Effector CD4-positive, alpha-beta T cell (primary cell): ENCODE measurements at places on chromosomes 4 and X.

GRCh38 chrX:39764441-39764914, 333.3 kb downstream of the BCOR start:
- DNase-seq, result no peak

DNA sequence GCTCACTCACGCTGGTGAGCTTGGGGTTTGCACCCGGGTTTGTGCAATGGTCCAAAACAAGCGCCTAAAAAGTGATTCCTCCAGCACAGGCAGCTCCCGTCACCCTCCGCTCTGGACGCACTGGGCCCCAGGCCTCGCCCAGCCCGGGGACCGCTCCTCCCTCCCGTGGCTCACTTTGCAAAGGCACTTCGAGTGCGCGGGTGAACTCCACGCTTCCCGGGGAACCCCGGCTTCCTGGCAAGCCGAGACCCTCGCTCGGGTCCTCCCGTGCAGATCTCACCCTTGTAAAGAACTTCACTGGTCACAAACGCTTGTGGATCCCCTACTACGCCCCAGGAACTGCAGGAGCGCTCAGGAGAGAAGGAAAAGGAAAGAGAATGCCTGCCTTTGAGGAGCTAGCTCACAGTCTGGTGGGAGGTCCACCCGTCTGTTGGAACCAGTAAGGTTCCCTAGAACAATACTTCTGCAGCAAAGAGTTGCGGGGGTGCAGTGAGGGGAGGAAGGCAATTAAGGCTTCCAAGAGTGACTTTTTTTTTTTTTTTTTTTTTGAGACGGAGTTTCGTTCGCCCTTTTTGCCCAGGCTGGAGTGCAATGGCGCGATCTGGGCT, at the start of gene CTPS2:
TSS of gene CTPS2 (minus strand) at position 122 of the 608 bp plus-strand sequence. CDS start 9,767 bp downstream, outside the sequence.
- DNase-seq, result peak; percentile 31

DNA sequence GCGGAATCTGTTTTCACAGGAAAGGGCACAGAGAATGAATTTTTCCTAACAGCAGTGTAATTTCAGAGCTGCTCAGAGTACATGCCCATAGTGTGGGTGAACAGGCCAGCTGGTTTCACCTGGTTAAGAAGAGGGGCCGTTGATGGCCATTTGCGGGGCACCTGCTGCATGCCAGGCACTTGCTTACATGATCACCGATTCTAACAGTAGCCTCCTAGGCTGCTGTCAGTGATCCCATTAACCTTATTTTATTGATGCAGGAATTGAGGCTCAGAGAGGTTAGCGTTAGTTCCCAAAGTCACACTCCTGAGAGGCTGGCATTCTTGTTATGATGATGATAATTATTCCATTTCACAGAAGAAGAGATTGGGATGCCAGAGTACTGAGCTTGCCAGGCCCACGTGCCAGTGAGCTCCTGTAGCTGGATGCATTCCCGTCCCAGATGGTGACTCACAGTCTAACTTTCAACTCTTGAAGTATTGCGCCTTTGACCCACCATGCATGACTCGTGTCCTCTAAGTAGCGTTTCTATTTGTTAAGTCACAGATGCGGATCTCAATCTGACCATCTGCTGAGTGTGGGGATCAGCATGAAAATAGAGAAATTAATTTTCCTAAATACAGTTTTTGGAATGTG, 76.5 kb downstream of the PSAPL1 start:
- DNase-seq, result no peak

DNA sequence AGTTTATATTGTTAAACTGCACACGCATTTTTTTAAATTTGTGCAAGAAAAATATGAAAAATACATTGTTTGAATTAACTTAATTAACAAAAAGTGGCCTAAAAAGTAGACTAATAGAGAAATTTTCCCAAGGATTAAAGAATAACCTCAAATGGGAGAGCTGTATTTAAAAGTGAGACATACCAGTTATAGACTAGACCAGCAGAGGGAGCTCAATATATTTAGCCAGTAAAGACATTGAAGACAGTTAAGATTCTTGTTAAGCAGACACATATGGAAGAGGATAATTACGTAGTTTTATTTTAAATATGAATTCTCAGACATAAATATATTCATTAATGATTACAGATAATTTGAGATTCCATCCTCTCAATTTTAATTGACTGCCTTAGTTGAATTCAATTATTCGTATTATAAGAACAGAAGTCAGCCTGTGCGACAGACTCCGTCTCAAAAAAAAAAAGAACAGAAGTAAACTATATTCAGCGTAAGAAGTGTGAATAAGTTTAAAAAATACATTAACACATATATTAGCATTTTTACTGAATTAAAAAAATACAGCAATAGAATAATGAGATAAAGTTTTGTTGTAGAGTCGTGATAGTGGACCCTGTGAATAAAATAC, 64.8 kb downstream of the GLRA3 start:
- DNase-seq, result no peak

DNA sequence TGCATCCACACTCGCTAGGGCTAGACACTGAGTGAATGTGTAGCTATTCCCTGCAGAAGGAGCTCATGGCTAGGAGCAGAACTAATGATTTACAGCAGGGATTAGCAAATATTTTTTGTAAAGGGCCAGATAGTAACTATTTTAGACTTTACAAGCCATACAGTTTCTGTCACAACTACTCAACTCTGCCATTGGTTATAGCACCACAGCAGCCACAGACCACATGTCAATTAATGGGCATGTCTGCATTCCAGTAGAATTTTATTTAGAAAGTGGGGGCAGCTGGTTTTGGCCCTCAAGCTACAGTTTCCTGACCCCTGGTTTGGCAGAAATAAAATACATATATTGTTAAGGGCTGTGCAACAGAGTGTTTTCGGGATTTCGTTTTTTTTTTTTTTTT, 192.6 kb downstream of the FRMPD4 start:
- no peak for DNase-seq

- no peak for DNase-seq
Observed at GRCh38 chrX:52280812-52281211, 88.0 kb upstream of the XAGE2 start.

- DNase-seq, result no peak
Observed at GRCh38 chrX:19183761-19184477, 61.7 kb upstream of the ADGRG2 start.

- no peak for DNase-seq
Observed at GRCh38 chr4:59704616-59705015, 1495.5 kb upstream of the ADGRL3 start.

DNA sequence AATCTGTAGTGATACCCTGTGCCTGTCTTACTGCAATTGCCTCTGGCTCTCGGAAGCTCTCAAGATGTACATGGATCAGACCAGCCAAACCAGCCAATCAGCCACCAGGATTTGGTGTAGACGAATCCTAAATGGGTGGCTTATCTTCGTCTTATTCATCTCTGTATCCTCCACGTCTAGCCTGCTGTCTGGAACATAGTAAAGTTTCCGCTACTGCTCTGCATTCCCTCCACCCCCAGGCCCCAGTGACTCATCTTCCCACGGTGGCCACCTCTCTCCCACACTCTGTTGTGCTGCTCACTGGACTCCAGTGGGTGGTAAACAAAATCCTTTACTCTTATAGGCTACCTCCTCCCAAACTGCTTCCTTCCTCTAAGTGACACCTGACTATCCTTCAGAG, 37.8 kb downstream of the SEPTIN6 start:
- DNase-seq, result peak; percentile 60

- no peak for DNase-seq
Observed at GRCh38 chrX:63764946-63765345, 20.1 kb downstream of the ARHGEF9 start.

- DNase-seq, result no peak
Observed at GRCh38 chr4:152957437-152958171, 21.5 kb downstream of the FHDC1 start.

DNA sequence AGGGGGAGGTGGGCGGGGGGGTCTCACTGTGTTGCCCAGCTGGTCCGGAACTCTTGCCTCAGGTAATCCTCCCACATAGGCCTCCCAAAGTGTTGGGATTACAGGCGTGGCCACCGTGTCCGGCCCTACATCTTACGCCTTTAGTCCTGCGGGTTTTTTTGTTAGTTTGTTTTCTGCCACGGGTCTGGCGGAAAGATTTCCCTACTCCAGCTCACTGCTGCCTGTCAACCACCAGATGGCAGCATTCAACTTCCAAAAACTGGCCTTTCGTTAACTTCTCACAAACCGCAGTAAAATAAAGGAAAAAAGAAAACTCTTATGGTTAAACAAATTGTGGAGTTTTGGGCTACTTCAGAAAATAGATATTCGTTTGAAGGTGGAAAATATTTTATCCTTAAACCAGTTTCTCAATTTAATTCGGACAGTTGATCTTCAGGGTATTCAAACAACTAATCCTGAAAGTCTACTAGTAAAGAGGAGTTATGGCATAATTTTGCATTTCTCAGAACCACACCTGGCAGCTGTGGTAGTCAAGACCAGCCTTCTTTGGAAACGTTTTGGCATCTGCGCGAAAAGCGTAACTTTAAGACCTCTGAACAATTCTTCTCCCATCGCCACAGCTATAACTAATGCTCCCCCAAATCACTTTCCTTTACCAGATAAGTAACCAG, 41.1 kb downstream of the LUZP4 start:
- no peak for DNase-seq

DNA sequence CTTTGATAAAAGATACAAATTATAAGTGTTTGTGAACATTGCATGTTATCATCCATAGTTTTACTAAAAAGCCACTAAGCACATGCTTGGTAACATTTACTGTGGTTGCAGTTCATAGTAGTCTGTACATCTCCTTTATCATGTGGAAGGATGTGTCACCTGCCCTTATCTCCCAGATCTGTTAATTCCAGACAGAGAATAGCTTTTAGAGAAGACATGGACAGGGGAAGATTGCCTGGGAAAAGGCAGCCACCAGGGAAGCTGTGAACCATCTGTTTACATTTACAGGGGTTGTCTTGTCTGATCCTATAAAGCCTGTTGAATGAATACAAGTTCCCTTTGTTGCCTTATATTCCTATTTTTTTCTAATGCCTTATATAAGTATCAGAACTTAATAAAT, 396.0 kb downstream of the FAT4 start:
- DNase-seq, result no peak

DNA sequence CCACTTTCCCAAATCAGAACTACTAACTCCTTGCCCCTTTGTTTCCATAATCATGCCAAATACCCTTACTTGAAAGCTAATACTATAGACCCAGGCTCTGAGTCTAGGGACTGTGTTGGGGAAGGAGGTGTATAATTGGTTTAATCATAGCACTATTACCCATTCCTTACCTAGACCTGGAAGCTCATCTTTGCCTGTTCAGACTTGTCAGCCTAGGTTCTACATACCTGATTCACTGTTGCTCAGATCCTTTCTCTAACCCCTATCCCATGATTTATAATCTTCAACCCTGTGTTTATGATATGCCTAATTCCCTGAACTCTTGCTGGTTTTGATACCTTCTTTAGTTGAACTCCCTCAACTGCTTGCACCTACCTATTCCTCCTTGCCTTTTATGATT, 123.1 kb upstream of the GRIA3 start:
- no peak for DNase-seq

DNA sequence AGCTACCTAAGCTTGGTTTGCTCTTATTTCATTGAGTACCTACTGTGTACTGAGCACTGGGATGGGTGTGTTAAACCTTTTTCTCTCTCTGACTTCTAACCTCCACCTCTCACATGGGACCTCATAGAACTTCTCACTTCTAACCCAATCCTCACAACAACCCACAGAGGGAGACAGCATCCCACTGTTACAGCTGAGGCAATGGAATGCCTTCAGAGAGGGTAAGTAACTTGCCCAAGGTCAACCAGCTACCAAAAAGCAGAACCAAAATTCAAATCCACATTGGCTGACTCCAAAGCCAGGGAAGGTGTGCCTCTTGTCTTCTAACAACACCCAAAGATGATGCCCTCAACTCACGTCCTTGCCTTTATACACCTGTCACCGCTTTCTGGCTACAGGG, 5.4 kb downstream of the SEL1L3 start:
- no peak for DNase-seq

DNA sequence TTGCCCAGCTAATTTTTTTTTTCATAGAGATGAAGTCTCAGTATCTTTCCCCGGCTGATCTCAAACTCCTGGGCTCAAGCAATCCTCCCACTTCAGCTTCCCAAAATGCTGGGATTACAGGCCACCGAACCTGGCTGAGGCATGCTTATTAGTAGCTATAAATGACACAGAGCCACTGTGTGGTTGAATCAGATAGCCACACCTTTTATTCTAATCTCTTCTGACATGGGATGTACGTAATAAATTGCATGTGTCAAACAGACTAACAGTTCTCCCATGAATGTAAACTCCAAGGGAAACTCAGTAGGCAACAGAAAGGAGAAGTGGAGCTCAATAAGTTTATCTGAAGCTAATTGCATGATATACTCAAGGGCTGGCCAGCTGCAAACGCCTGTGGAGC, 139.8 kb upstream of the VCX3A start:
- no peak for DNase-seq

- no peak for DNase-seq
Observed at GRCh38 chrX:145532176-145532780, 285.0 kb downstream of the SPANXN1 start.

- no peak for DNase-seq
Observed at GRCh38 chr4:99617374-99617773, 40.3 kb downstream of the C4orf54 start.

- DNase-seq, result no peak
Observed at GRCh38 chr4:184463158-184463557, 11.2 kb downstream of the IRF2 start.

DNA sequence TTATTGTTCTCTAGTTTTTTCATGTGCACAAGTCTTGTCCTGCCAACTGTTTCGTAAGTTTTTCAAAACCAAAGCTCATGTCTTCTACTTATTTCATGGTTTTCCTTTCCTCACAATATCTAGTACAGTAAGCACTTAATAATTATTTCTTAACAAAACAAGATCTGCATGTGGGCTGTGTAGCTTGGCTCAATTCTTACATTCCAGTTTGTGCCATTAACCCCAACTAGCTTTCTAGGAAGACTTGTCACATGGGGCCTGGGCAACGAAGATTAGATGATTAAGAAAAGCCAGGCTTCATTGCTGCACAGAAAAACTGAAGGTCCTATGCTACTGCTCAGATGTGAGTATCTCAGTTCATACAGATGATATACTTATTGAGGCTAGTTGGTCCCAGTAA, 155.3 kb upstream of the TEX13A start:
- no peak for DNase-seq

- DNase-seq, result no peak
Observed at GRCh38 chrX:38672646-38673045, 111.3 kb downstream of the TSPAN7 start.

- no peak for DNase-seq
Observed at GRCh38 chr4:30724247-30724646, 4.1 kb downstream of the PCDH7 start.

DNA sequence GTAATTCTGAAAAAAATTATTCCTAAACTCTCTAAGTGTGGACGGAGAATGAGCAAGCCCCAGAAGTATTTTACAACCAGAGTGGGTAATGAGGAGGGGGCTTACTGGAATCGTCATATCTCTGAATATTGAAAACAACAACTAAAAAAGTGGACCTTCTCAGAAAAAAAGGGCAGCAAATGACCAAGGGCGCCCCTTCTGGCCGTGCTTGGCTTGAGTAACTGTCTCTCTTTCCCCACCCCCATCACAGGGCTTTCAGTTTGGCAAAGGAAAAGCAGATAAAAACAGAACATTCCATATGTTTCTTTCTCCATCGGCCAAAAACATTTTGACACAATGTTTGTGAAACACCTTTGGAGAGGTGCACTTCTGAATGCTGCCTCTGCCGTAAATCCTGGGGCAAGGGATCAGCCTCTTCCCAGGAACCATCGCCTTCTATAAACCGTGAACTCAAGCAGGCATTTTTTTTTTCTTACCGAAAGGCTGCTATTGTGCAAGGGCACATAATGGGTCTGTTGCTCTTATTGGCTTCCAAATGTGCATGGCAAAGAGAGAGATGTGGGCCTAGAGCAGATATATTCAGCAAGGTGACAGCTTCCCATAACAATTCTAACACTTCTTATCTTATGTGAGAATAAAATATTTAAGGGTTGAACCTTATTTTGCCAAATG, 115.4 kb downstream of the PARM1 start:
- no peak for DNase-seq

GRCh38 chrX:39117101-39117500, 315.8 kb downstream of the MID1IP1 start:
- DNase-seq, result no peak
